Panc1 (cell line): ENCODE measurements at places on chromosomes 16 and 17. TPM values are rescaled to one million over a fixed set of nuclear protein-coding genes. Genes with fewer than 3 reads are reported as not detected.

TP53TG3F gene
- total RNA-seq = 0.54 TPM

GRCh38 chr17:6381526-6382465 is 53.1 kb downstream of the AIPL1 start:
- H3K27me3 ChIP-seq = no peaks in the 10 kb centered on the region
- no peak for DNase-seq
- H3K4me1 ChIP-seq = no peaks in the 10 kb centered on the region
- no peaks in the 10 kb centered on the region for H3K36me3 ChIP-seq
- H3K4me3 ChIP-seq = no peak overlapping the region
- H3K27ac ChIP-seq = no peak overlapping the region

DNA sequence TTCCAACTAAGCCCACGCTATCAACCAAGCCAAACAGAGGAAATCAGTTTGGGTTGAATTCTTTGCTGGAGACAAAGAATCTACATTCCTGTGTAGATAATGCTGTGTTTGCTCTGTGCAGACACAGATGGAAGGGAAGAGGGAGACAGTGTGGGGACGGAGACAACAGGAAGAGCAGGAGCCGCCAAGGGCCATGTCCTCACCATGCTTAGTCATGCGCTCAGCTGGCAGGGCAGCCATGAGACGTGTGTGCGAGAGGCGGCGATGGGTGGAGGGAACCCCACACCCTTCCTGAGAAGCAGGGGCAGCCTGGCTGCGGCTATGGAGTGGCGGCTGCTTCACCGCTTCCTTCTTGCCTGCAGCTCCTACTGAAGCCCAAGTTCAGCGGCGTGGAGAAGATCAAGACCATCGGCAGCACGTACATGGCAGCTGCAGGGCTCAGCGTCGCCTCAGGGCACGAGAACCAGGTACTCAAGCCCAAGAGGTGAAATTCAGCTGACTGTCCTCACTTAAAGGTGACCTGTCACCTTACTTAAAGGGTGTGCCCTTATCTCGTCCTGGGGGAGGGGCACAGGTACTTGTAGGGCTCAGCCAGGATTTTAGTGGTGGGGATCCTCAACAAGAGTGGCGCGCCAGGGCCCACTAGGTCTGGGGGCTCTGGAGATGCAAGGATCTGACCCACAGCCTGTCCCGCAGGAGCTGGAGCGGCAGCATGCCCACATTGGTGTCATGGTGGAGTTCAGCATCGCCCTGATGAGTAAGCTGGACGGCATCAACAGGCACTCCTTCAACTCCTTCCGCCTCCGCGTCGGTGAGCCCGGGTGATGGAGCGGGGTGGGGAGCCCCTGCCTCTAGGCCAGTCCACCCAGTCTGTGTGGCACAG is 47.5 kb downstream of the ADCY7 start:
- H3K36me3 ChIP-seq = peaks cover 15% of the 10 kb centered on the region
- no peaks in the 10 kb centered on the region for H3K4me1 ChIP-seq
- DNase-seq = no peak
- no peak overlapping the region for H3K4me3 ChIP-seq
- H3K27me3 ChIP-seq = no peaks in the 10 kb centered on the region

GRCh38 chr16:86384263-86384649 is 126.1 kb upstream of the FOXF1 start:
- H3K27ac ChIP-seq = no peak overlapping the region
- no peaks in the 10 kb centered on the region for H3K4me1 ChIP-seq
- H3K27me3 ChIP-seq = no peaks in the 10 kb centered on the region
- no peaks in the 10 kb centered on the region for H3K36me3 ChIP-seq

C1QL1 gene
- 9.5 TPM for total RNA-seq

GRCh38 chr16:50244140-50244503 is 22.2 kb upstream of the ADCY7 start:
- no peak for DNase-seq
- no peak overlapping the region for H3K27ac ChIP-seq
- H3K4me1 ChIP-seq = peaks cover 4% of the 10 kb centered on the region; the same call in 1 of the 2 replicates
- no peaks in the 10 kb centered on the region for H3K36me3 ChIP-seq

MT1H gene
- total RNA-seq = not detected

GRCh38 chr17:68737761-68738443 is 136.7 kb upstream of the FAM20A start:
- H3K36me3 ChIP-seq = no peaks in the 10 kb centered on the region
- H3K4me3 ChIP-seq = no peak overlapping the region
- no peaks in the 10 kb centered on the region for H3K27me3 ChIP-seq
- no peak for DNase-seq

DNA sequence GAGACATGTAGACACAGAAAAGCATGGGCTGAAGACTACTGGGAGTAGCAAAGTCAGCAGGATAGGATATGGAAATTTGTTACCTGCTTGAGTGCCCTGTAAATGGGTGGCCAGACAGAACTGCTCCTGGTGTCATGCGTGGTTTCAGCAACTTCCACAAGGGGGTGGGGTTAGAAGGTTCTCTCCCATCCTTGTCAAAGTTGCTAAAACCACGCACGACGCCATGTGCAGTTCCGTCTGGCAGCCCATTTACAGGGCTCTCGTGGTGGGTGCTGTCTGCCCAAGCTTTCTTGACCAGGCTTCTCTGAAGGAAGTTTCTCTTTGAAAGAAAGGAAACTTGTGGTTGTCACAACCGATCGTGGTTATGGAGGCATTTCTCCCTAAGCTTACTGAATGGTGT is 6.9 kb upstream of the DBNDD1 start:
- H3K27ac ChIP-seq = no peak overlapping the region
- H3K4me3 ChIP-seq = no peak overlapping the region
- H3K27me3 ChIP-seq = no peaks in the 10 kb centered on the region

- H3K4me1 ChIP-seq = no peaks in the 10 kb centered on the region; the same call in 1 of the 2 replicates
- no peak for DNase-seq
- H3K27me3 ChIP-seq = no peaks in the 10 kb centered on the region
- no peak overlapping the region for H3K27ac ChIP-seq
- H3K36me3 ChIP-seq = no peaks in the 10 kb centered on the region
These were observed 50.0 kb downstream of the NUP93 start for GRCh38 chr16:56779906-56780305.

DNA sequence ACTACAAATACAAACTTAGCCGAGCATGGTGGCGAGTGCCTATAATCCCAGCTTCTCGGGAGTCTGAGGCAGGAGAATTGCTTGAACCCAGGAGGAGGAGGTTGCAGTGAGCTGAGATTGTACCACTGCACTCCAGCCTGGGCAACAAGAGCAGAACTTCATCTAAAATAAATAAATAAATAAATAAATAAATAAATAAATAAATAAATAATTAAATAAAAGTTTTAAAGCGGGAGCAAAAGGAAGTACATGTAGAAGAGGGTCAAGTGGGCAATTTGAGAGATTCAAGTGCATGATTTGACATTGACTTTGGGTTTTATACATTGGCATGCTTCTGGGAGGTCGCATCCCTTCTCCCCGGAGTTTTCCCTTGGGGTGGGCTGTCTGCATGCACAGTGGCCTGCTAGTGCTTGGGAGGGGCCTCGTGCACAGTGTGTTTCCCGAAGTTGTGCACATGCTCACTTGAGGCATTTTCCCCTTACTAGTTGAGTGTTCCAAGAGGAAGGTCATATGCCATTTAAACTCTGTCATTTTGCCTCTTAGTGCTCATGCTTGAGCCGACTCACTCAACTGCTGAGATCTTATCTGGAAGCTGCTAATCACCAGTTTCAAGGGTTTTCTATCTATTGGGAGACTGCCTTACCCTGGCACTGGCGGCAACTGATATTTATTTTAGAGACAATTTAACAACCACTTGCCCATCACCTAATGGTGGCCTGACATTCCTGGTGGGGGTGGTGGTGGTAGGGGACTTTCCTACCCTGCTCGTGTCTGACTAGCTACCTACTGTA is 193.2 kb upstream of the MPHOSPH6 start:
- H3K4me3 ChIP-seq = no peak overlapping the region
- no peak for DNase-seq
- no peaks in the 10 kb centered on the region for H3K4me1 ChIP-seq
- no peaks in the 10 kb centered on the region for H3K36me3 ChIP-seq
- H3K27me3 ChIP-seq = no peaks in the 10 kb centered on the region; the same call in 1 of the 2 replicates

- no peaks in the 10 kb centered on the region for H3K27me3 ChIP-seq
- H3K4me3 ChIP-seq = no peak overlapping the region
- no peaks in the 10 kb centered on the region for H3K36me3 ChIP-seq
- DNase-seq = no peak
- no peak overlapping the region for H3K27ac ChIP-seq
These were observed 476.9 kb upstream of the GOT2 start for GRCh38 chr16:59210955-59211541.

FOXN1 gene
- not detected for total RNA-seq

DNA sequence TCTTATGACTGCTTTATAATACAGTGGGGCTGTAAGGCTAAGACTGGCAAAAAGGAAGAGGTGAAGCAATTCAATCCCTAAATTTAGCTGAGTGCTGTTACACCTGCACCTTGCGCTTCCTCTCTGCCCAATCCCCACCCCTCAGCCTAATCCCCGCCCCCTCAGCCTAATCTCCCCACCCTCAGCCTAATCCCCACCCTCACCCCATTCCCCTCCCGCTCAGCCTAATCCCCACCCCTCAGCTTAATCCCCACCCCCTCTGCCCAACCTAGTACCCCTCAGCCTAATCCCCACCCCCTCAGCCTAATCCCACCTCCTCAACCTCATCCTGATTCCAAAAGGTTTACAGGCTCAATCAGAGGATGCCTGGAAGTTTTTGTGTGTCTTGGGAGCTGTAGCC is 155.5 kb downstream of the PMP22 start:
- no peaks in the 10 kb centered on the region for H3K4me1 ChIP-seq
- H3K4me3 ChIP-seq = no peak overlapping the region
- no peaks in the 10 kb centered on the region for H3K36me3 ChIP-seq
- H3K27me3 ChIP-seq = no peaks in the 10 kb centered on the region
- DNase-seq = no peak
- no peak overlapping the region for H3K27ac ChIP-seq

DNA sequence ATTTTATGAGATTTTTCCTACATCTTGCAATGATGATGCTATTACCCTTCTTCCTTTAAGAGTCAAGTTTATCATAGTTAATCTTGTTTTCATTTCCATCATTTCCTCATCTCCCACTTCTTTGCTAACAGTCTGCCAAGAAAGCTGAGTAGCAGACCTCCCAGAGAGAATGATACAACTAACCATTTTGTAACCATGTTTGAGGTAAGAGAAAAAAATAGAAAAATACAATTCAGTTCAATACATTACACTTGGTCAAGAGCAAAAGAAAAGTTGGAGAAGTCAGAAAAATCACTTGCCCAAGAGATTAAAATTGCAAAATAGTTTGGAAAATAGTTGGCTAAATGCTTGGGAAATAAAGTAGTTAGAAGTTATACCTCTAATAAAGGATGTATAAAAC is 154.4 kb downstream of the ABCA8 start:
- no peak for DNase-seq
- H3K4me3 ChIP-seq = no peak overlapping the region
- H3K36me3 ChIP-seq = no peaks in the 10 kb centered on the region
- no peaks in the 10 kb centered on the region for H3K27me3 ChIP-seq
- H3K4me1 ChIP-seq = no peaks in the 10 kb centered on the region

LIMD2 gene
- 15.3 TPM for total RNA-seq
